ENCODE measurements at places on chromosomes 5 and 9.

DNA sequence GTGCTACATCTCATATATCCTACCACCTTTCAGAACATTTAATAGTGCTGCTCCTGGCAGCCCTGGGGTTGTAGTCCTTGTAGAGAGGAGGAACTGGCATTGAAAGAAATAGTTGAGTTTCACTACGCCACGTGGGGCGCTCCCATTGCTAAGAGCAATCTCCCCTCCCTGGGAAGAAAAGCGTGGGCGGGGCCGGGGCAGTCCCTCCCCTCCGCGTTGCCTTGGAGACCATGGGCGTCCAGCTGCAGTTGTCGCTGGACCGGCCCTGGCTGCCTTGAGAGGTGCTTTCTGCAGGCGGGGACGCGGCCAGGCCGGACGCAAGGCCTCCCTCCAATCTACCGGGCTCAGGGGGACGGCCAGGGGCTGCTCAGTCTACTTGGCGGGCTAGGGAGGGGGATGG, 368 bp upstream of the CCDC180 start:
- DNase-seq, result no peak

- DNase-seq, result no peak
These were observed 144.4 kb downstream of the ALDH1A1 start for GRCh38 chr9:72808446-72808768.

DNA sequence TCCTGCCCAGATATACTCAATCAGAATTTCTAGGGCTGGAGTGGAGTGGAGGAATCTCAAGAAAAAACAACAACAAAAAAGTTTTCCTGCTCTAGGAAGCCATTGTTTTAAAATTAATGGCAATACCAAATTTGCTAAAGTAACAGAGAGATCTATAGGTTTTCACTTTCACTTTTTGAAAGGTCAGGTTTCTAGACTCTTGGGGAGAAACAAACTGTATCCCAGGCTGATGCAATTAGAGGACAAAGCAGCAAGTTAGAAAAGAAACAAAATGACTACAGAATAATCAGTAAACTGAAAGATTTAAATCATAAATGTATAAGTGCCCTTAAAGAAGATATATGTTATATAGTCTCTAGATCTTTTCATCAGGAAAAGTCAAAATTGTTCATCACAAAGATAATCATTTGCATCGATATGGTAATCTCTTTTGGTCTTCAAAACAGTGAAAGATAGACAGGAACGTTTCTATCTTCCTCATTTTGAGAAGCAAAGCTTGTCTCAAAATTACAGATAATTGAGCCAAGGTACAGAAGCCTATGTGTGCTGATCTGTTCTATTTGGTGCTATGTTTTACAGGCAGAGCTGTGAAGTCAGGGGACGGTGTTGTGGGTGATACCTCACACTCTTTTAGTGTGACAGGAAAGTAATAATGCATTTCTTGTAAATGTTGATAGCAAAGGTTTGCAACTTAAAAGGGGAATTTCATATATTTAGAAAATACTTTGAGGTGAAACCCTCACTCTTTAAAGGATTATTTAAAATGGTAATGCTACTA, 1746.6 kb upstream of the C9orf72 start:
- DNase-seq, result no peak

DNA sequence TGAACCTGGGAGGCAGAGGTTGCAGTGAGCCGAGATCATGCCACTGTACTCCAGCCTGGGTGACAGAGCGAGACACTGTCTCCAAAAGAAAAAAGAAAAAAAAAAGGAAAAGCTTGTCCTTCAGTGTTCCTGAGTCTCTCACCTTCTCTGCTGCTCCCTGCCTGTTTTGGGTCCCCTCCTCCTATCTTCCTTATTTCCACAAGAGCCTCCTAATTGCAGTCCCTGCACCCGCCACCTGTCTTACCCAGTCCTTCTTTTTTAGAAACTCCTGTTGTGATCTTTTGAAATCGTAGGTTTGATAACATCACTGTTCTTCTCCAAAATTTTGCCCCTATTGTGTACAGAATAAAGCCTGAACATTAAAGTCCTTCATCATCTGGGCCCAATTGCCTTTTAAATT, 234.9 kb downstream of the SH3GL2 start:
- no peak for DNase-seq

DNA sequence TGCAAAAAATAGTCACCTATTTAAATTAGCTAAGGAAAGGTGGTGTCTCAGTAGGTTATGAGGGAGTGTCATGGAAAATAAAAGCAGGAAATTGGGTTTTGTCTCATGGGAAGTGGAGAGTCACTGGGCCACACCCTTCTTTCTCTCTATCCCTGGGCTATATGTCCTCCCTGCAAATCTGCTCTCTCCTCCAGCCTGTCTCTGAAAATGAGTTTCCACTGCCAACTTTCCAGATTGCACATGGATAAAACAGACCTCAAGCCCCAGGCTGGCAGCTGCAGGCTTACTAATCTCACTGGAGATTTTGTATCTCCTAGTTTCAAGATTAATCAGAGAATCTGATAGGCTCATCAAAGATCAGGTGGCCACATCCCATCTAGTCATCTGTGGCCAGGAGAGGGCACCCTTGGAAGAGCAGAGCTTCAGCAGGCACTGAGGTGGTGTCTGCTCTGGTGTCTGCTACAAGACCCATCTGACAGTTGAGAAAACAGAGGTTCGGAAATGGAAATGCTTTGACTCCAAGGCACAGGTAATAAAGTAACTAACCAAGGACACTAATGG, 178.9 kb downstream of the MSX2 start:
- no peak for DNase-seq

GRCh38 chr9:127662617-127663016, 44.2 kb upstream of the CFAP157 start:
- no peak for DNase-seq

- DNase-seq, result no peak
These were observed 12.0 kb downstream of the BTNL9 start for GRCh38 chr5:181051841-181052671.

GRCh38 chr5:150318613-150319483, 16.1 kb upstream of the ARSI start:
- DNase-seq, result no peak

- DNase-seq, result no peak
These were observed 302.4 kb downstream of the RAB3C start for GRCh38 chr5:58885260-58885659.

GRCh38 chr9:90333226-90333625, 309.4 kb downstream of the DIRAS2 start:
- DNase-seq, result no peak

DNA sequence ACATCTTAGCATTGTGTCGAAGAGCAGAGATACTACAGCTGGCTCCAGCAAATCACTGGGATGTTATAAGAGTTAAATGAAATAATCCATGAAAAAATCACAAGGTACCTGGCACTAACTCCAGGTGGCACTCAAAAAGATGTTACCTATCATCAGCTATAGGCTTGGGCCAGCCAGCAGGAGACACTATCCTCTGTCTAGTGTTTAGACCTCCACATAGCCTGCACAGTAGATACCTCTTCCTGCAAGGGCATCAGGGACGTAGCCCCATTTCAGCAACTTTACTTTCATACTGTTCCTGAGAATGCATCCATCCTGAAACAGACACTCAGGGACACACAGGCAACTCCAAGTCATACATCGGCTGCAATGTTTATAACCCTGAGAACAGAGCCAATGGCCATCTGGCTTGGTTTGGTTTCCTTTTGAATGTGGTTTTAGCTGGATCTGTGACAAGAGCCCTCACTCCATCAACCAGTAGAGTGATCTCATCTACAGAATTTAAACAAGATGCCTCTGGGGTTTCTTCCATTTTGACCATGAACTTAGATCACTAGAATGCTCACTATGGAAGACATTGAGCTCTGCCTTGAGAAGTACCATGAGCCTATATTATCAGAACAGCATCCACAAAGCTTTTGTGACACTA, 69.9 kb downstream of the TLE1 start:
- DNase-seq, result peak; percentile 67

- no peak for DNase-seq
These were observed 130.9 kb downstream of the DIRAS2 start for GRCh38 chr9:90511711-90512110.

GRCh38 chr5:108818613-108819272, 71.0 kb downstream of the FER start:
- DNase-seq, result peak; percentile 14
